Vein endothelial cell (primary cell): ENCODE measurements at places on chromosomes 6 and 20. TPM values are rescaled to one million over a fixed set of nuclear protein-coding genes. Genes with fewer than 3 reads are reported as not detected.

The HLA-G gene
- not detected in 2 replicates for total RNA-seq

The DNPH1 gene
- 30.8 and 45.7 TPM in 2 replicates for total RNA-seq

The TNFRSF6B gene
- total RNA-seq = 22.1 and 41.5 TPM in 2 replicates

The CLVS2 gene
- not detected in 2 replicates for total RNA-seq

The RNGTT gene
- total RNA-seq = 17.0 and 23.0 TPM in 2 replicates

The PNPLA1 gene
- not detected in 2 replicates for total RNA-seq

The NKAIN2 gene
- not detected in 2 replicates for total RNA-seq

The RBPJL gene
- not detected in 2 replicates for total RNA-seq

The SALL4 gene
- total RNA-seq = 0.38 and 0.65 TPM in 2 replicates

The THBS2 gene
- total RNA-seq = 1.1 and 2.0 TPM in 2 replicates

The PLCB1 gene
- total RNA-seq = 43.8 and 69.0 TPM in 2 replicates

The PACSIN1 gene
- not detected in 2 replicates for total RNA-seq

The GJA10 gene
- not detected in 2 replicates for total RNA-seq

The PANK2 gene
- total RNA-seq = 46.7 and 54.1 TPM in 2 replicates

The TCP11 gene
- total RNA-seq = 0.33 TPM in 1 of 2 replicates, not detected in the other

The BPIFB1 gene
- not detected in 2 replicates for total RNA-seq

The HTR1E gene
- not detected in 2 replicates for total RNA-seq
